ENCODE measurements at places on chromosomes 7 and 10. TPM values are rescaled to one million over a fixed set of nuclear protein-coding genes. Genes with fewer than 3 reads are reported as not detected.

The SPDYE6 gene
- not detected for total RNA-seq

The CRHR2 gene
- total RNA-seq, result not detected

The HTR7 gene
- 0.13 TPM for total RNA-seq

GRCh38 chr10:101968940-101969321 lies 87.0 kb downstream of the ARMH3 start:
- DNase-seq, result no peak

GRCh38 chr7:108535744-108536143 lies 9.8 kb upstream of the PNPLA8 start:
- DNase-seq, result no peak

DNA sequence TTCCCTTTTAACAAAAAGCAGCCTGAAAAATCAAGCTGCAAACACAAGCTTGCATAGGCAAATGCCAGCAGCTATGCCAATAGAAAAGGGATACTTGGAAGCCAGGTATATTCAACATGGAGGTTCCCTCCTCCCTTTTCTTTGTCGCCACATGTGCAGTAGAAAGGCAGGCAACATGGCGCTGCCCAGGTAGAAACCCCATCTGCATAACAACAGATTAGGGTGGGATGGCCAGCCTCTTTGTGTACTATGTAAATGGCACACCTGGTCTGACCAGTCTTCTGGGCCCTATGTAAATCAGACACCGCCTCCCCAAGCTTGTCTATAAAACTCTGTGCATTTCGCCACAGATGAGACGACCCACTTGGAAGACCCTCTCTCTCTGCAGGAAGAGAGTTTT lies 58.1 kb downstream of the CCDC3 start:
- no peak for DNase-seq
